ENCODE measurements at places on chromosomes 5 and 9.
A peak's percentile ranks its signal among the peaks of the same experiment; 100 is the strongest.

- no peak for DNase-seq
Measured at GRCh38 chr9:76166526-76166925, 227.7 kb downstream of the RFK start.

DNA sequence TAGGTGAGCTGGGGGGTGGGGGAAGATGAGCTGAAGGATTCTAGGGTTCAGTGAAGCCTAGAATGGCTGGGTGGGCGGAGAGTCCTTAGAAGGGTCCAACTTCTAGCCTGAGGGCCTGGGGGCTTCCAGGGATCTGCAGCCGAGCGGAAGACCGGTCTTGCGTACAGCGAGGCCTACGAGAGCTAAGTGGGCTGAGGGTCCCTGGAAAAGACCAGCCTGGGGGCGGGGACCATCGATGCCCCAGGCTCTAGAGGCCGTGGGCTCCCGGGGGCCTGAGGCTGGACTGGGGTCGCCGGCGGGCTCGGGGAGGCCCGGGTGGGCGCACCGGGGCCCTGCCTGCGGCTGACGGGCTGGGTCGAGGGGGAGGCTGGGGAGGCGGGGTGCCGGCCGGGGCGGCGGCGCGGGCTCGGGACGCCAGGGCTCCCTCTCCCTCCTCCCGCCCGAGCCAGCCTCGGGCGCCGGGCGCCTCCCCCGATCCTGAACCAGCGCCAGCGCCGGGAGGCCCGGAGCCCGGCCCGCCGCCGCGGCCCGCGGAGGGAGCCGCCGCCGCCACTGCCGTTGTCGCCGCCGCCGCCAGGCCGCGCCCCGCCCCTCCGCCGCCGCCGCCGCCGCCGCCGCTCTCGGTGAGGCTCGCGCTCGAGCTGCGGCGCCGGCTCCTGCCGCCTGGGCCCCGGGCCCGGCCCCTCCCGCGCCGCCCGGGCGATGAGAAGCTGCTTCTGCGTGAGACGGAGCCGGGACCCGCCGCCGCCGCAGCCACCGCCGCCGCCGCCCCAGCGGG, at the start of gene MVB12B:
Gene MVB12B, plus strand, starts transcription at position 602 of the 778 bp plus-strand sequence. Its CDS starts 101 bp downstream, at position 703.
- peak; percentile 25 for DNase-seq

DNA sequence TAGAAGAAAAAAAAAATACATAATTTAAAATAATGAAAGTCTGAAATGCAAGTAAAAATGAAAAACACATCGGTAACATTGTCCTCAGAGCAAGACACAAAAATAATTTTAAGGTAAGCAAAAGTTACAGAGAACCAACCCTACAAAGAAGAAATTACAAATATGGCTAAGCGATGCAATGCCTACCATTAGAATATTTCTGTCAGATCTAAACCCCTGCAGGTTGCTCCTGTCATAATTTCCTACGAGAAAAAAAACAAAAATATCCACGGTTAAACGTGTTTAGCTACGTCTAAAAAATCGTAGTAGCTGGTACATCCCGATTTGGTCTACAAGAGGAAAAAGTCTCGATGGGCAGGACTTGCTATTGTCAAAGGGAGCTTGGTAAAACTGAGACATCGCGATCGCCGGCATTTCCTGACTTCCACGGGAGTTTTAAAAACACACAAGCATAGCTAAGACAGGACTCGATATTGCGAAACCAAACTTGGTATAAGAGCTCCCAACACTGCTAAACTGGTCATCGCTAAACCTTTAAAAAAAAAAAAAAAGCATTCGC, 1.1 kb upstream of the ANXA2R start:
- DNase-seq, result no peak

DNA sequence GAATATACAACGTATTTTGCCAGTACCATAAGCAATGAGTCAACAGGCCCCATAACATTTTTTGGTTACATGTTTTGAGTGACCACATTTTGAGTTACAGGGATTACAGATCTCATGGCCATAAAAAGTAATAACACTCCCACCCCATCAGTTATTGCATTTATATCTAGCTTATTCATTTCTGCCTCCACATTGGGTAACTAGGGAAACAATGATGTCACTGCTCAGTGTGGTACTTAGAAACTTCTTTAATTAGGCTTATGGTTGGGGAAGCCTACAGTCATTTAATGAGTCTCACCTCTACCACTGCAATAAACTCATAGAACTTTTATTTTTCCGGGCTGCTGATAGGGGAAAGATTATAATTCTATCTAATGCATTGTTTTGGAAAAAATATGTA, 39.9 kb upstream of the SMIM15 start:
- DNase-seq, result no peak

GRCh38 chr9:87554171-87554910, 56.7 kb downstream of the DAPK1 start:
- DNase-seq, result peak; percentile 14

DNA sequence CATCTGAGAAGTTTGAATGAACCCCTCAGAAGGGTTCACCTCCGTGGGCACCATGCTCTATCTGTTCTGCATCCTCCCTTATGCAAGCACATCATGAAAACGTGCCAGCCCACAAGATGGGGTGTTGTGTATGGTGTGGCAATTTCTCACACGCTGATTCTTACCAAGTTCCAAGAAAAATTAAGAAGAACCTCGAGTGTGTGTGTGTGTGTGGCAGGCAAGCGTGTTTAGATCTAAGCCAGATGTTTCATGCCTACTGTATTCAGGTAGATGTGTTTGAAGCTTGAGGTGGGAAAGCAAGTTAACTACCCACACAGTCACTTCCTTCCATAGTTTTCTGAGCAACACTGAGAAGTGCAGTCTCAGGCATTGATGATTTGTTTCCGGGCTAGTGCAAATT, 77.7 kb upstream of the GNA14 start:
- DNase-seq, result no peak

- no peak for DNase-seq
Measured at GRCh38 chr5:132807163-132807838, 5.8 kb upstream of the SOWAHA start.

DNA sequence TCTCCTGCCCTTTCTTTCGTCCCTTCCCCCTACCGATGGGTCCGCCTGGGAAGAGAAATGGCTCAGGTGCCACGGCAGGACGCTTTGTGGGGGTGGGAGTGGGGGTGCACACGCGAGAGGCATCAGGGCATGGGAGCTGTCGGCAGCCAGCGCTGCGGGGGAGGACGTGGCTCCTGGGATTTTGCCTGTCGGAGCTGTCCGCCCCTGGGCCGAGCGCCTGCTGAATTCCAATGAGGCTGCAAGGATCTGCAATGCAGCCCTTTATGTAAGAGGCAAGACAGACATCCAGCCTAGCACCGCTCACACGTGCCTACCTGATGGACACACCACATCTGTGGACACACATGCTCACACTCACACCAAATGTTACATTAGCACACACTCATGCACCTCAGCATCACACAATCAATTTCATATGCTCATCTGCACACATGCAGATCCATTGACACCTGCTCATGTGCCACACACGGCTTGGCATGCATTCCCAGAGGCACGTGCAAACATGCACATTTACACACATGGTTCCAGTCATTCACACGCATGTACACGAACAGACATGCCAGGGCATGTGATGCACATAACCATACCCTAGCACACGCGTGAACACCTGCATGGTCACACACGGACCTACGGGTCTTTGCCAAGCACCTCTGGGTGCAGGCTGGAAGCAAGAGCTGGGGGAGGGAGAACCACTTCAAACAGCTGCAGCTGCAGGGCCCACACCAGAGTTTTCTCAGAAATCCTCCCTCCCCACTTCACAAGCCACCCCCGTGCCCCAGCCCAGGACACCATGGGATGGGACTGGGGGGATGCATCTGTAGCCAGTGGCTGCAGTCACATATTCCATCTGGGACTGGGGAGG, 1.4 kb downstream of the GRIN1 start:
- no peak for DNase-seq

- DNase-seq, result peak; percentile 92
Measured at GRCh38 chr9:86766912-86767311, 180.4 kb downstream of the GAS1 start.

- no peak for DNase-seq
Measured at GRCh38 chr5:174363934-174364333, 318.4 kb downstream of the NSG2 start.

- no peak for DNase-seq
Measured at GRCh38 chr9:74503219-74503618, 6.1 kb downstream of the RORB start.

DNA sequence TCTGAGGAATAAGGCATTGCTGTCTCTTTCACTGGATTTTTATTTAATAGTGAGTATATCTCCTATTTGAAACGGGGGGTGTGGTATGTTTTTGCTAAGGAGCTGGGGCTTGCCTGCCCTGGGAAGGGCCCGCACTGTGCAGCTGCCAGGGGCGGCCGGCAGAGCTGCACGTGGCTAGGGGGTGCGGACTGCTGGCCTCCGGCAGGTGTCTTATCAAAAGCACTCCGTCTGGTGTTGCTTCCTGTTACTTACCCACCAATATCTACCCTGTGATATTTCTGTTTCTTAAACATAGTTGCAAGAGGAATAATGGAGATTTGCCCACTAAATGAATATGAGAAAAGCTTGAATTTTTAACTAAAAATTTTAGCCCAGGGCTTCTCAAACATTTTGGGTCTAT, 232.0 kb downstream of the IRX1 start:
- no peak for DNase-seq

GRCh38 chr9:107480386-107480789, 9.2 kb downstream of the KLF4 start:
- peak; percentile 94 for DNase-seq

- DNase-seq, result no peak
Measured at GRCh38 chr5:73441378-73441777, 7.2 kb downstream of the FOXD1 start.

GRCh38 chr9:27427272-27427643, 96.8 kb upstream of the IFNK start:
- DNase-seq, result peak; percentile 75

GRCh38 chr9:15746905-15747304, 194.1 kb downstream of the CCDC171 start:
- DNase-seq, result no peak

DNA sequence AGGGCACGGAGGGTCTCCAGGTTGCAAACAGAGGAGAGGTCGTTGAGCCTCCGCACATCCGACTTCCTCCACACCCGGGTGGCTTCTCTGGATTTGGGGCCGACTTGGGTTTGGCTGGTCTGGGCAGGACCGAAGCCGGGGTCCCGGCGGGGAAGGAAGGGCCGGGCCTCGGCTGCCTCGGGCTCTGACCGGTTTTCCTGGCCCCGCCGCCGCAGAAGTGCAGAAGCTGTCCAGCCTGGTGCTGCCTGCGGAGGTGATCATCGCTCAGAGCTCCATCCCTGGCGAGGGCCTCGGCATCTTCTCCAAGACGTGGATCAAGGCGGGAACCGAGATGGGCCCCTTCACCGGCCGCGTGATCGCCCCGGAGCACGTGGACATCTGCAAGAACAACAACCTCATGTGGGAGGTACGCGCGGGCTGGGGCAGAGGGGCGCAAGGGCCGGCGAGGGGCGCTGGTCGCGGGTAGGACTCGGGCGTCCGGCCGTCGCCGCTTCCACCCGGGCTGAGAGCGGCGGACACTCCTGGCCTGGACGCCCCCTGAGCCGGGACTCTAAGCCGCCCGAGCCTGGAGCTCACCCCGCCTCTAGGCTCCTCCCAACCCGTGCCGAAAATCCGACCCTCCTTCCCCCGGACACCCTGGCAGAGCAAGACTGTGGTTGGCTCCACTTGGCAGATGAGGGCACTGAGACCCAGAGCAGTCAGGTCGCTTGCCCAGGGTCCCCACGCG, 2.2 kb downstream of the PRDM12 start:
- no peak for DNase-seq

DNA sequence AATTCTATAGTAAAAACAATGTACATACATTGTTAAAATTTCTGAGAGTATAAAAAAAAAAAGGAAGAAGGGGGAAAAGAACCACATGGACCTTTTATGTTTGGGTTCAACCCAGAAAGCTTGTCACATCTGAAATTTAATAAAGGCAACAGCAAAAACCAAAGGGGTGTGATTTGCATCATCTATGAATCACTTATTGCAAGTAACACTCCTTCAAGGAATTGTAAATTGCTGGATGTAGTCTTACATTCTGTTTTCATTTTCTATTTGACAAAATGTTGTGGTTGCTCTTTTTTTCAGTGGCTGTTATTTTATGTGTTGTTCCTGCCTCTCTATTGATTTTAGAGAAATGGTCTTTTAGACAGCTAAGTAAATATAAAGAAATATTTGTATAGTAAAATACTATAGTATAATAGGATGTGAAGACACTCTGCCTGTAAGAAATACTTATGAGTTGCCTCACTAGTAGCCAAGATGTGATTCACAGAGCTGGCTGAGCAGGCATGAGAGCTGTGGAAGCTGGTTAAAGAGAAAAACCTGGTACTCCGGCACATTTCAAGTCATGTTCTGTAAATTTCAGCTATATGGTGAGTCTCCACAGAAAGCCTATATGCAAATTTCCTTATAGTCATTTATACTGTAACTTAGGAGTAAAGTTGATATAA, 131.1 kb upstream of the CNTLN start:
- no peak for DNase-seq

GRCh38 chr5:121628783-121629182, 222.9 kb upstream of the FTMT start:
- DNase-seq, result peak; percentile 76

DNA sequence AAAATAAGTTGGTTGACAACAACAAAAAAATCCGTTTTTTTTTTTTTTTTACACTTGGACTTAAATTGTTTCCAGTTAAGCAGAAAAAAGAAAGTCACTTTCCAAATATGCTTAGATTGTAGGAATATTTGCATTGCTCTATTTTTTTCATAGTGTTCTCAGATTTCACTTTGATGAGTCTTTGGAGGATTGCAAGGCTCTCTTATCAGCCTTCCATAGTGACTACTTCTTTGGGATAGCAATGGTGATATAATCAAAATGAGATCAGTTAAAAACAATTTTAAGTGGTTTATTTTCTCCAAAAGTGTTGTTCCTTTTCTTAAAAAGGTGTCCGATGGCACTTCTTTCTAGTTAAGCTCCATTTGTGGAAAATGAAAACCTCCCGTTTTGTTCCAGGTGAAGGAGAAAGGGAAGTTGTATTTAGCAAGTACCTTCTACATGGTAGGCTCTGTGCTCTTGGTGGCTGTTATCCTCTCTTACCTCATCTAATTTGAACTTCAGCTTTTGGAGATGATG, 3.9 kb downstream of the RASGRF2 start:
- DNase-seq, result no peak

DNA sequence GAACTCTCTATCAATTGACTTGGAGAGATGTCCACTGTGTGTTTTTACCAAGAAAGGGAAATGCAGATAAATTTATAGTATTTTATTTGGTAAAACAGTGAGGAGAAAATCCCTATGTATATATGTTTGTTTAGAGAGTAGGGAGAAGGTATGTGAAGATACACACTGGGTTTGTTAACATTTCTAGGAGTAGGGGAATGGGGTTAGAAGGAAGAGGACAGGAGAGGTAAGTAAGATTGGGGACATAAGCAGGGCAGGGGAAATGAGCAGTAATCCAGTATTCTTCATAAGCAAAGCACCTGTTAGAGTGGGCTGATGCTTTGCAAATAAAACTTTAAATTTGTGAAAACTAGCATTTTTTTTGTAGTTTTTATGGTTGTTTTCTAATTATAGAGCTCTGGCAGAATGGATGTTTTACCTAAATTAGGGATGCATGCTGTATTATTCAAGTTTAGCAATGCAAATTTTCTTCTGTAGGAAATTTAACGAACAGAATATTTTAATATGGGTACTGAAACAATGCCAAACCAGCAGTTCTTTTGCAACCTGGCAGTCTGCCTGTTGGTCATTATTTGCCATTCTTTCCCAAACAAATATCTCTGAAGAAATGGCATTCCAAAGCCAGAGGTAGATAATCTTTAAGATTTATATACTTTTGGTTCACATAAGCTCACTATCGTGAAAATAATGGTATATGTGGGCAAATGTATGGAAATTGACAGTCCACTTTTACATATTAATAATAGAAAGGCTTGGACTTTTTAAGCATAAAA, 19.4 kb upstream of the DCP2 start:
- peak; percentile 62 for DNase-seq

- no peak for DNase-seq
Measured at GRCh38 chr5:126280846-126281245, 142.4 kb upstream of the GRAMD2B start.

GRCh38 chr5:59356813-59357380, 536.6 kb downstream of the PDE4D start:
- no peak for DNase-seq

All from MCF 10A (cell line).